ENCODE measurements at places on chromosomes 13 and 19. TPM values are rescaled to one million over a fixed set of nuclear protein-coding genes. Genes with fewer than 3 reads are reported as not detected.

Gene TMEM238
- total RNA-seq: 2.9 TPM

Gene SIGLEC12
- 0.57 TPM for total RNA-seq

Gene OR7A5
- not detected for total RNA-seq

Gene ZNF723
- total RNA-seq: not detected

Gene FAM216B
- not detected for total RNA-seq

Gene COPE
- 218 TPM for total RNA-seq

Gene CGB5
- total RNA-seq: not detected

Gene ATP4B
- total RNA-seq: not detected

Gene ELAVL3
- total RNA-seq: not detected

DNA sequence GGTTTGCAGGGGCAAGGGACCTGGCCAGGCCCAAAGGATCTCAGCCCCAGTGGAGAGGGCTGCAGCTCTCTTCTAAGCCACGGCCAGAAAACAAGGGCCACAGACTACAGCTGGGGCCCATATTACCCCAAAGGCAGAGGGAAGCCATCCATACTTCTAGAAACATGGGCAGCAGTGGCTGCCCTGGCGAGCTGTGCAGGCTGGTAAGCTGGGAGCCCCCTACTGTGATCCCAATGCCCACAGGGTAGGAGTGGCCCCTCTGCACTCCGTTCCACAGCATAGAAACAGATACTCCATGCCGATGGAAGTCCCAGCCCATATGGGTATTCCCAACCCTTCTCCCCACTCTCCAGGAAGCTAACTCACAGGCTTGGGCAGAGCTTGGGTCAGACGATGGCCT lies 25.1 kb downstream of the VSTM2B start:
- no peak for DNase-seq

DNA sequence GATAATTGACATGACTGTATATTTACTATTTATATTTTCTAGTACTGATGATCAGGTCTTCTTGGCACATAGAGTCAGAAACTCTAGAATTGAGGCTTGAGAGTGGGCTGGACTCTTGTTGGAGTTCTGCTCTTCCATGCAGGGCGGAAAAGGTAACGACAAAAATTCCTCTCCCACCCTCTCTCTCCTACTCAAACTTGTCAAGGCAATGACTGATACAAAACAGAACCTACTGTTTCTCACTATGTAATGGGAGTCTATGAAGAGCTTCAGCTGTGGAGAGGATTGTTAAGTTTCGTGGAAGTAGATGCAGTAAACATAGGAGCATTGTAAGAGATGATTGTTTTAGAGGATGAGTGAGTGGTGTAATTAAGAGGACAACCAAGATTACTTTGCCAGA lies 8.8 kb downstream of the EDNRB start:
- DNase-seq: no peak

- no peak for DNase-seq
Observed at GRCh38 chr19:49837009-49837310, 14.0 kb upstream of the PTOV1 start.

GRCh38 chr13:100014621-100015020 lies 33.0 kb downstream of the ZIC2 start:
- DNase-seq: no peak

GRCh38 chr19:7858109-7858770 lies 15.9 kb downstream of the PRR36 start:
- peak; percentile 39 for DNase-seq

- DNase-seq: no peak
Observed at GRCh38 chr13:85590231-85590931, 208.8 kb downstream of the SLITRK6 start.

DNA sequence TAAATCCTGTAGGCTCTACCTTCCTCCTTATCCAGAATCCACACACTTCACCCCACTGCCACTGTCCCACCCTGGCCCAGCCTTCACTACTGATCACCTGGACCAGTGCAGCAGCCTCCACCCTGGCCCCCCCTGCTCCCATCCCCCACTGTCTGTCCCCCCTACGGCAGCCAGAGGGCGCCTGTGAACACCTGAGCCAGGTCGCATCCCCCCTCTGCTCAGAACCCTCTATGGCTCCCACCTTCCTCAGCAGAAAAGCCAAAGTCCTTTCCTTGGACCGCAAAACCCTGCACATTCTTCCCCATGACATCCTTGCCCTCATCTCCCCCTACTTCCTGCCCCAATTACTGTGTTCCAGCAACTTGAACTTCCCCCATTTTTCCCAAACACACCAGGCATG lies 20.6 kb downstream of the ELAVL3 start:
- peak; percentile 40 for DNase-seq

DNA sequence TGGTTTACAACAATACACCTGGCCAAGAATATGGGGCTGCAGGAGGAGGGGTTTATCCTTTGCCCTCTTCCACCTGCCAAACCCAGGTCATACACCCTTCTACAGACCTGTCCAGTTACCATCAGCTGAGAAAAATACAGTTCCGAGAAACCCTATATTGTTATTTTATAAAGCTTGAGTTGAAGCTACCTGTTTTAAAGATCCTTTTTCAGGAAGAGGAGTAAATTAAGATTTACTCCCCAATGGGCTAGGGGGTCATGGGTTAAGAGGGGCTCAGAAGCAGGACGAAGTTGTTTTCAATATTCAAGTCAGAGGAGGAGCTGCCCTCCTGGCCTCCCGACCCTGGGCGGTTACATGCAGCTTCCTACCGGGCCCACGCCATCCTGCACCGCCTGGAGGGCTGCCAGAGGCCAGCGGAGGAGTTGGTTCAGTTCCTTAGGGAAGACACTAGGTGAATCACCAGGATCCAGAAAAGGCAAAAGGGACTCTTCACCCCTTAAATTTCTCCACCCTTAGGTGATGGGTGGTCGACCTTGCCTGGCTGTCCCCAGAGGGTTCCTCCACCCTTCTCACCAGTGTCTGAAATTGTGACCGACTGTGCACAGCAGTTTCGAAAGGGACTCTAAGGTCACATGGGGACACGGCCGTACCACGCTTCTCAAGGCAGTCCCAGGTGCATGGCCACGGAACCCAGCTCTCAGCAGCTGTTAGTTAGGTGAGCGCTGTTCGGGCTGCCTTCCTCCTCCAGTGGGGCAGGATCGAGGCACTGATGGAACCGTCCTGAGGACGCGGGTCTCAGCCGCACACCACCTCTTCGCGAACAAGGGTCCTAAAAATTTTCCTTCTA lies 1.2 kb downstream of the GJB2 start:
- no peak for DNase-seq

DNA sequence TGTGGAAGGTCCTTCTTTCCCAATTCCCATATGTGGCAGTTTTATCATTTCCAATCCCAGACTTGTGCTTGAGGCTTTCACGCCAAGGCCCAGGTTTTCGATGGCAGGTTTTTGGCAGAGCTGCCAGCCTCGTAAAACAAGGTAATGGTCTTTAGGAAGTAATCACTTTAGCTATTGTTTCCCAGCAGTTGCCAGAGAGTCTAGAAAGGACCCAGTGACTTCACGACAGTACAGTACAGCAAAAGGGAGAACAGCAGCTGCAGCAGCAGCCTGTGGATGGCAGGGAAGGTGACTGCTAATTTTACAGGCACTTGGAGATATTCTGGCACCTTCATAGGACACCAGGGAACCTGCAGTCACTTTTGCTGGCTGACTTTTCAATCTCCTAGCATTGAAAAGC lies 291.6 kb upstream of the MAB21L1 start:
- DNase-seq: no peak

All from natural killer cell (primary cell).